ENCODE measurements at places on chromosomes 4 and X. TPM values are rescaled to one million over a fixed set of nuclear protein-coding genes. Genes with fewer than 3 reads are reported as not detected.

SLC4A4 gene
- total RNA-seq = 12.8 TPM

ATP1B4 gene
- total RNA-seq = not detected

LDOC1 gene
- 28.6 TPM for total RNA-seq

HHIP gene
- 38.3 TPM for total RNA-seq

RHOXF2B gene
- not detected for total RNA-seq

KLF3 gene
- total RNA-seq = 26.7 TPM

SH2D1A gene
- total RNA-seq = not detected

MTMR8 gene
- total RNA-seq = 1.5 TPM

GRCh38 chr4:95186666-95187065 is 362.1 kb downstream of the UNC5C start:
- peaks cover 7% of the 10 kb centered on the region for H3K36me3 ChIP-seq
- no peak overlapping the region for H3K27ac ChIP-seq

DNA sequence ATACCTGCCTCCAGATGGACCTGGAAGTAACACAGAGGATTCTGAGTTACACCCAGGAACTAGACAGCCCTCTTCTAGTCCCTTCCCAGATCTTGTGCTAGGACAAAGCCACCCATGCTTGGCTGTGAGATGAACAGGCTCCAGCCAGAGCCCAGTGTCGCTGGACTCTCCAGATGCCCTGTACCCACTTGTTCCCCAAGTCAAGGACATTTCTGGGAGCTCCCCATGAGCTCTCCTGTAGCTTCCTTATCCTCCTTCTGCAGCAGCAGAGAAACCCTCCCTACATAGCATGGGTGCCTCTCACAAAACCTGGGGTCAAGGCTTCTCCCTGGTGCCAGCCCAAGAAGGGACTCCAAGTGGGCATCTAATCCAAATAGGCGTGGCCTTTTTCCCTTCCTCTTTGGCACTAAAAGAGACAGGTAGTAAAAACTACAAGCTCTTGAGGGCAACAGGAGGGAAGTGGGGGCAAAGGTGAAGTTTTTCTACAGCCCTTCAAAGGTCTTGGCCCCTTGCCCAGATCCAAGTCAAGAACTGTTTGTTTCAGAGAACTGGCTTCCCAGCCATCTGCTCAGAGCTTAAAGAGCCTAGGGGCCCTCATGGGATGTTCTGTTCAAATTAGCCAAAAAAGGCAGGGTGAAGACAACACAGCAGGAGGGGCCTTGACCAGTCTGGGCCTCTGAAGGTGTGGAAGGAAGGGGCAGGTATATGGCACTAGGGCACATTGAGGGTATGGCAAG is 8.5 kb upstream of the ERCC6L start:
- no peaks in the 10 kb centered on the region for H3K27me3 ChIP-seq
- DNase-seq = no peak
- no peaks in the 10 kb centered on the region for H3K36me3 ChIP-seq
- peaks cover 6% of the 10 kb centered on the region for H3K4me1 ChIP-seq
- no peak overlapping the region for H3K27ac ChIP-seq
- H3K4me3 ChIP-seq = no peak overlapping the region

GRCh38 chr4:103272174-103272573 is 74.0 kb upstream of the CENPE start:
- no peaks in the 10 kb centered on the region for H3K27me3 ChIP-seq
- no peak overlapping the region for H3K4me3 ChIP-seq
- no peaks in the 10 kb centered on the region for H3K4me1 ChIP-seq
- no peak overlapping the region for H3K27ac ChIP-seq
- DNase-seq = no peak

DNA sequence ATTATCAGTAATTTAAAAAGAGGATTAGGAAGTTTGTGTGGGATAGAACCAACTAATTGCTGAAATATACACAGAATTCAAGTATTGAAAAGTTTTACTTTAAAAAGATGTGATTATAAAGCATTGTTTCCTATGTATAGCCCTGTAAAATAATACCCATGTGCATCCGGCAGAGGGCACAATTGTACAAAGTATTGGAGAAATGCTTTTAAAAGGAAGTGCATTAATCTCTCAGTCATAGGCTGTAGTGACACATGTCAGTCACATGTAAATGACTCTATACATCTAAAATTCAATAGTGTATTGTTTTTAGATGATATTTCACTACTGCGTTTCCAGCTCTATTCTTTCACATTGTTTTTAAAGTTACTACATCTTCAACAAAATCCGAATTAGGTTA is 9.7 kb upstream of the GEMIN8 start:
- H3K4me3 ChIP-seq = no peak overlapping the region
- peaks cover 10% of the 10 kb centered on the region for H3K27me3 ChIP-seq
- no peaks in the 10 kb centered on the region for H3K4me1 ChIP-seq
- H3K36me3 ChIP-seq = no peaks in the 10 kb centered on the region

DNA sequence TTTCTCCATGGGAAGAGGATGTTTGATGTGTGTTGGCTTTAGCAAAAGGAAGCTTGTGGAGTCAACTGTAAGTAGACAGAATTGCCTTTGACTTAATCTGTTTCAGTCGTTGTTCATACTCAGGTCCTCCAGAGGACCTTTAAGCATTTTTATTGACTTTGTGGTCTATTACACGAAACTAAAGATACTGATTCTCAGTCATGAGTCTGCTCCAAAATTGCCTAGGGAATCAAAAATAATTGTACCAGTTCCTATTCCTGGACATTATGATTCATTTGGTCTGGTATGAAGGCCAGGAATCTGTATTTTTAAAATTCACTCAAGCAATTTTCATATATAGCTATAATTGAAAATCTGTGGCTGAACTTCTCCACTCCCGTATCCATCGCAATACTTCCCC is 38.6 kb downstream of the AR start:
- no peak overlapping the region for H3K27ac ChIP-seq
- H3K4me1 ChIP-seq = peaks cover 8% of the 10 kb centered on the region
- no peaks in the 10 kb centered on the region for H3K27me3 ChIP-seq
- no peak for DNase-seq

DNA sequence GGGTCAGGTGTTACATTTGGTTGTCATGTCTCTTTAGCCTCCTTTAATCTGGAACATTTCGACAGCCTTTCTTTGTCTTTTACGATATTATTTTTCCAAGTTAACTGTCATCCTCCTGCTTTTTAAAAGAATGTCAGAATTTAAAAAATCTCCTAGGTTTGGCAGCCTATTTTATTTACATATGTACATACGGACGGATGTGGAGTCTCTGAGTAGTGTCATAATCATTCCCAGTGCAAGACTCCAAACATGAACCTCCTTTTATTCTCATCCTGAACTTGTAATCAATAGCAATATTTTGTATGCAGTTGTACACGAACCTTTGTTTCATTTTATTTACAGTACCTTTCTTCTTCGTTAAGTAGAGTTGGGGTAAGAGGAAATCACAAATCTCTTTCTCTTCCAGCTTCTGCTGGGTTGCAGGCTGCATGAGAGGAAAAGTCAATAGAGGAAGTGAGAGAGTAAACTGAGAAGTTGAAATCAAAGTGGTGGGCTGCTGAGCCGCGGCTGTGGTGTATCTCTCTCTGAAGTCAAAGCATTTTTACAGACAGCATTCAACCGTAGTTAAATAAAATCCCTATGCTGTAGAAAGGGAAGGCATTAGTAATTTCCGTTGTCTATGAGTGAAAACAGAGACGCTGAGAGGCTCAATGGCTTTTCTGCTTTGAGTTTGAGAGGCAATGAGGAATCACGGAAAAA is 53.9 kb upstream of the RPS6KA3 start:
- no peak overlapping the region for H3K27ac ChIP-seq
- peaks cover 5% of the 10 kb centered on the region for H3K4me1 ChIP-seq
- DNase-seq = no peak
- no peak overlapping the region for H3K4me3 ChIP-seq
- H3K36me3 ChIP-seq = no peaks in the 10 kb centered on the region
- H3K27me3 ChIP-seq = no peaks in the 10 kb centered on the region

DNA sequence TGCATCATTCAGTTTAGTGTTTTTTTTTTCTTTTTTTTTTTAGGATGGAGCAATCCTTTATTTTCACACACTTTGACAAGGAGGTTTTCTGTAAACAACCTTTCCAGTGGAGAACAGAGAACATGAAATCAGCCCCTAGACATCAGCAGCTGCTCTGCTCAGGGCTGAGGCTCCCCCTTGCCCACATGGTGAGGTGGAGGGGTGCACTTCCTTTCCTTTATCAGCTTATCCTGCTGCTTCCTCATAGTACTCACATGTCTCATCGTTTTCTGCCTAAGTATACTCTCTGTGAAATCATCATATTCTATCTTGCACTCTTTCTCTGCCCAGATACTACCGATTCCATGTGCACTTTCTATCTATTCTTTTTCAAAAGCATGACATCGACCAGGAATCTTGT is 47.6 kb upstream of the PRSS12 start:
- H3K27ac ChIP-seq = no peak overlapping the region
- H3K4me1 ChIP-seq = peaks cover 14% of the 10 kb centered on the region
- H3K4me3 ChIP-seq = no peak overlapping the region

DNA sequence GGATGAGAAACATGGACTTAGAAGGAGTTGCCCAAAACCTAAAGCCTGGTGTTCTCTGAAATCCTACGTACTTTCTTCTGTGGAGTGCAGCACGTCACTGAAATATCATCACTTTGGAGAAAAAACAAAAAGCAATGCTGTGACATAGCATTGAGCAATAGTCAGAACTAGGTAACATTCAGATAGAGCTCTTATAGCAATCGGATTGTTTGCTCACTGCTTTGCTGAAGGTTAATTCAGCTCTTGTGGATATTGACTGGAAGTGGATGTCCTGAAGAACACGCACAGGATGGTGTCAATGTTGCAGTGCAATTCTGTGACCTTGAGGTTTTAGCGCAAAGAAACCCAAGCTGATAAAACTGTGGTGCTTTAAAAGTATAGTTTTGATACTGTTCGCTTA is 114.2 kb upstream of the GRXCR1 start:
- H3K4me1 ChIP-seq = no peaks in the 10 kb centered on the region
- no peak for DNase-seq

DNA sequence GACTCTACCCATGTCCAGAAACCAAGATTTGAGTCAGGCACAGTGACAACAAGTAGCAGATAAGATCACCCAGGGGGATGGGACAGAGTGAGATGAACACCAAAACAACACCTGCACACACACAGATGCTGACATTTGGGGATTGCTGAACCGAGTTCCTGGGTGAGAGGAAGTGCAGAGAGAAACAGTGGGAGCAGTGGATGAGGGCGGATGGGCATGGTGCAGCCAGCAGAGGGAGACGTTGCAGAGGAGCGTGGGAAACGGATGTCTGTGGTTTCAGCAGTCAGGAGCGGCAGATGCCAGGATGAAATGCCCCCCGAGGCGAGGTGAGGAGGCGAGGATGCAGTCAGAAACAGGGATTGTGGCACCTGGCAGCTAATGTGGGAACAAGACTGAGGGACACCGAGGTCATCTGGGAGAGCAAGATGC is 78.6 kb upstream of the STS start:
- H3K27ac ChIP-seq = no peak overlapping the region
- H3K4me1 ChIP-seq = peaks cover 8% of the 10 kb centered on the region
- no peaks in the 10 kb centered on the region for H3K27me3 ChIP-seq

GRCh38 chr4:178356725-178357124 is 914.5 kb upstream of the AGA start:
- H3K4me3 ChIP-seq = no peak overlapping the region
- no peak for DNase-seq
- H3K4me1 ChIP-seq = no peaks in the 10 kb centered on the region
- no peaks in the 10 kb centered on the region for H3K36me3 ChIP-seq
- no peaks in the 10 kb centered on the region for H3K27me3 ChIP-seq

- peaks cover 7% of the 10 kb centered on the region for H3K4me1 ChIP-seq
- no peak overlapping the region for H3K4me3 ChIP-seq
- no peak for DNase-seq
- H3K36me3 ChIP-seq = no peaks in the 10 kb centered on the region
- H3K27me3 ChIP-seq = no peaks in the 10 kb centered on the region
- H3K27ac ChIP-seq = peak overlapping the region; percentile 37
Observed at GRCh38 chr4:172850838-172851237, 317.8 kb upstream of the GALNT7 start.

DNA sequence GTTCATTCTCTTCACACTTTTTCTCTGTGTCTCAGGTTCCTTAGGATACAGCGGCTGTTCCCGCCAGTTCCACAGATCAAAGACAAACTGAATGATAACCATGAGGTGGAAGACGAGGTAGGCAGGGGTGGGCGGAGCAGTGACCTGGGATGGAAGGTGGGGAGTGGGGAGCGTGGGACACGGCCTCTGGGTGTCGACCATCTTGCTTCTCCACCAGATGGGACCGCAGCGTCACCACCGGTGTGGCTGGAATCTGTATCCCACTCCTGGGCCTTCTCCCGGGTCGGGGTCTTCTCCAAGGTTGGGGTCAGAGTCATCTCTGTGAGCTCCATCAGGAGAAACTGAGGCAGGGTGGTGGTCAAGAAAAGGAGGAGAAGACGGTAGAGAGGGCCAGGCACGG is 31.2 kb upstream of the IL3RA start:
- no peaks in the 10 kb centered on the region for H3K27me3 ChIP-seq
- no peaks in the 10 kb centered on the region for H3K36me3 ChIP-seq
- H3K27ac ChIP-seq = no peak overlapping the region

DNA sequence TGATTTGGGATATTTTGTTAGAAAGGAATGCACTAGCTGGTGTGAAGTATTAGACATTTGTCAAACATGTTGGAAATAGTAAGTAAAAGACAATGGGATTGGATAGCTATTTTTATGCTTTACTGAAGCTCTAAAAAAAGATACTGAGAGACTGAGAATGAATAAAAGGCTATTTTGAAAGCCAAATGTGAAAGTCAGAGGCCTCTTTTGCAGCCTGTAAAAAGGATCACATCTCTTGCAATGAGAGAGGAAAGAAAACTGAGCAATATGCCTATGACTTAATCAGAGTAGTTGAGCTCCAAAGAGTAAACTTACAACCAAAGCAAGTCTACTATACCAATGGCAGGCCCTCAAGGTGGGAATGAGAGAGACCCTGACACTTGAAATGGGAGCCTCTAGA is 212.6 kb upstream of the LCORL start:
- H3K27ac ChIP-seq = no peak overlapping the region
- no peak for DNase-seq
- no peaks in the 10 kb centered on the region for H3K4me1 ChIP-seq

DNA sequence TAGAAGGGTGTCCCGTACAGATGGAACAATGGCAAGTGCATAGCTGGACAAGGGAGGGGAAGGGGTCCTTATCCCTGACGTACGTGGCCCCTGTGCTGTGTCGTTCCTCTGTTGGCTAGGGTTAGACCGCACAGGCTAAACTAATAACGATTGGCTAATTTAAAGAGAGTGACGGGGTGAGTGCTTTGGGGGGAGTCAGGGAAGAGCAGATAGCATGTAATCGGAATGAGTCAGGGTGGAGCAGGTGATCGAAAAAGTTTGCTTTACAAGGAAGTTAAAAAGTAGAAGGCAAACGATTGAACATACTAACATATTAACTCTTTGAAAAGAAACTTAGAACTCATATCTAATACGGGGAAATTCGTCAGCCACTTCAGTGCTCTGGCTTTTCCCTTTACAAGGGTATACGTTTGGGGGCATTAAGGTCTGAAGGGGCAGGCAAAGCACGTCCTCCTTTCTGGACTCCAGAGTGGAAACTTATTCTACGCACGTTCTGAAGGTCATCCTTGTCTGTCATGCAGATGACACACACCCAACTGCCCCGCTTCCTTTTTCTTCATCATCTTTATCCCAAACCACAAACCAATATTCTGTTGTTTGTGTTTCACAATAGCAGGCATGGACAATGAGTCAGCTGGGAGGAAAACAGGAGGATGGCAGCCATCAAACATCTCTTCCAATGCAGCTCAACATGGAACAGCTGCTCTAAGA is 10.2 kb upstream of the CRLF2 start:
- no peak overlapping the region for H3K4me3 ChIP-seq
- no peaks in the 10 kb centered on the region for H3K27me3 ChIP-seq
- DNase-seq = peak; percentile 12
- no peaks in the 10 kb centered on the region for H3K4me1 ChIP-seq

- no peak overlapping the region for H3K27ac ChIP-seq
- DNase-seq = no peak
- H3K36me3 ChIP-seq = no peaks in the 10 kb centered on the region
- H3K4me3 ChIP-seq = no peak overlapping the region
- H3K4me1 ChIP-seq = no peaks in the 10 kb centered on the region
- peaks cover 2% of the 10 kb centered on the region for H3K27me3 ChIP-seq
Observed at GRCh38 chr4:12211636-12212035, 782.9 kb upstream of the HS3ST1 start.

All from chondrocyte (in vitro differentiated cells).